ENCODE measurements at places on chromosomes 13 and 19. TPM values are rescaled to one million over a fixed set of nuclear protein-coding genes. Genes with fewer than 3 reads are reported as not detected.

The LILRB2 gene
- total RNA-seq = 0.79 TPM

The FFAR1 gene
- total RNA-seq = not detected

The KIR3DL1 gene
- not detected for total RNA-seq

The ZNF527 gene
- total RNA-seq = 3.9 TPM

The NEK5 gene
- not detected for total RNA-seq

The ZNF540 gene
- 0.27 TPM for total RNA-seq

Measured in psoas muscle (tissue), 8 donors.